ENCODE measurements at places on chromosomes 5 and 9. TPM values are rescaled to one million over a fixed set of nuclear protein-coding genes. Genes with fewer than 3 reads are reported as not detected.

Gene RANBP17
- total RNA-seq, result 2.7 TPM

Gene LRRC19
- not detected for total RNA-seq

Gene ZSWIM6
- 8.1 TPM for total RNA-seq

Gene IL13
- total RNA-seq, result not detected

Gene TOR4A
- total RNA-seq, result 16.5 TPM

Gene UBTD2
- 8.6 TPM for total RNA-seq

Gene HACD4
- 1.1 TPM for total RNA-seq

Gene SLC25A48
- not detected for total RNA-seq

Gene MARCHF11
- total RNA-seq, result 5.4 TPM

Gene PCDHGA2
- 6.2 TPM for total RNA-seq

Gene ZNF354C
- total RNA-seq, result 4.7 TPM

Gene EMB
- total RNA-seq, result 15.4 TPM

Gene PDE6A
- total RNA-seq, result 0.05 TPM

Gene SAXO1
- total RNA-seq, result not detected

Gene OLFML2A
- total RNA-seq, result 27.3 TPM

Gene CCDC180
- 1.7 TPM for total RNA-seq

Gene GARIN3
- not detected for total RNA-seq

Gene ADAMTS16
- total RNA-seq, result not detected

Gene LIFR
- 56.1 TPM for total RNA-seq

Gene CDH9
- not detected for total RNA-seq

Gene ZBTB6
- 5.3 TPM for total RNA-seq

Gene MEIKIN
- not detected for total RNA-seq

Gene TMEFF1
- total RNA-seq, result 0.14 TPM

Gene PTPRD
- 13.3 TPM for total RNA-seq

Gene ECSCR
- total RNA-seq, result 21.4 TPM

Gene CEP78
- 3.9 TPM for total RNA-seq

Gene LCN1
- total RNA-seq, result not detected

Gene PRUNE2
- 1.9 TPM for total RNA-seq

Gene IL4
- total RNA-seq, result not detected

Gene PLAC8L1
- total RNA-seq, result not detected

Gene SPIN1
- total RNA-seq, result 48.8 TPM

Gene PRPF4
- 11.0 TPM for total RNA-seq

Gene PCDHGB5
- 6.1 TPM for total RNA-seq

Gene OR13J1
- not detected for total RNA-seq

Gene SLCO4C1
- total RNA-seq, result 0.08 TPM

Gene GZMA
- total RNA-seq, result 1.7 TPM

Gene GFM2
- total RNA-seq, result 44.6 TPM

Gene WWC1
- 1.9 TPM for total RNA-seq

Gene CA9
- 0.30 TPM for total RNA-seq
